ENCODE measurements at places on chromosomes 12 and 14.

GRCh38 chr14:61191733-61192132 lies 89.4 kb downstream of the TMEM30B start:
- no peak for DNase-seq

- no peak for DNase-seq
Measured at GRCh38 chr12:66244446-66244845, 55.4 kb downstream of the IRAK3 start.

GRCh38 chr12:120904197-120904773 lies at the start of gene SPPL3:
TSS of gene SPPL3 (minus strand) at chr12:120904358. CDS start at chr12:120903867, 491 bp downstream.
- DNase-seq = peak; percentile 81

DNA sequence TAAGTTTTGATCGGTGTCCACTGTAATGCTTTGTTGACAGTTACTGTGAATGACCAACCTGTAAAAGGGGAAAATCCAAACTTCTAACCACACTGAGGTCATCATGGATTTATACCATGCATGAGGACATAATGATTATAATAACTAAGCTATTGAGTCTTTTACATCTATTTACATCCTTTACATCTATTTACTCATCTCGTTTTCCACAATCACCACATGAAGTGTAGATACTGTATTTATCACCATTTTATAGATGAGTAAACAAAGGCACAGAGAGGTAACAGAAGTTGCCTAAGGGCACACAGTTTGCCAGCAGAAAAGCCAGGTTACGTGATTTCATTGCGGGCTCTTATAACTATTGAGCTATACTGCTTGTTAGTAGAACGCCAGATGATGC lies 27.9 kb upstream of the EID3 start:
- DNase-seq = no peak

DNA sequence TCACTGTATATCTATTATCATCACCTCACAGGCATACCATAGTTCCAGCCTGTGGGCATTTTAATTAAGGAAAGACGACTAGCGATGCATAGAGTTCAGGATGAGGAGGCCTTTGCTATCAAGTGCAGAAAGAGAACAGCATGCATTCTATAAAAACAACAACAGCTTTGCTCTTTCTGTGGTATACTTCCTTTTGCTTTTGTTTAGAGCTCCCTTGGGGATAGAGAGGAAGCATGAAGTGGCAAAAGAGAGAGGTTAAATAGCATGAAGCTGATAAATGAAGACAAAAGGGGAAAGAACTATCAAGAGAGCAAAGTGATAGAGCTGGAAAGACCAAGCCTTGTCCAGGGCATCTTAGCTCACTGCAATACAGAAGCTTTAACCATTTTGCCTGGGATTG lies 23.5 kb downstream of the IFNG-AS1 start:
- no peak for DNase-seq

- DNase-seq = no peak
Measured at GRCh38 chr12:69000540-69001243, 67.7 kb upstream of the CPM start.

DNA sequence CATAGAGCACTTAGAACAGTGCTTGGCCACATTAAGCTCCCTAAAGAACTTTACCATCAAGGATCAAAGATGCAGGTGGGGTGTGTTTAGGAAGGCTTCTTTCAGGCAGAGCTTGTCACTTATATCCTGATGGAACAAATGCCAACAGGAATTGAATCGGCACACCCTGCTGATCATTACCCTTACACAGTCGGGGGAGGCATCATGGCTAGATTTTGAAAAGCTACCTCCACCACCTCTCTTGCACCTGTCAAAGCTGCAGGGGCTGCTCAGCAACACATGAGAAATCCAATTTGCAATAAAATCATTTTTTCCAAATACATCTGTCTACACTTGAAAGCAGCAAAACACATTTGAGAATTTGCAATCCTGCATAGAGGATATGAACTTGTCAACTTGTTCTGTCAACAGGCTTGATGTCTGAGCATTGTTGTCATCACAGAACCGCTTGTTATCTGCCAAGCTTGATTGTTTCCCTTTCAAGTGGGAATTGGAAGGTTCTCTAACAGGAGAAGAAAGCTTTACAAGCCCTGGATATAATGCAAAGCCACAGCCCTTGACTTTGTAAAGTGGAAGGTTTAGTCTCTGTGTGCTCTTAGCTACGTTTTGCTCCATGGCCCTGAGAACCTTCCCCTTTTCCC lies 24.6 kb upstream of the TRIM9 start:
- DNase-seq = no peak

GRCh38 chr14:101360054-101360911 lies 201.0 kb upstream of the DIO3 start:
- DNase-seq = peak; percentile 26

DNA sequence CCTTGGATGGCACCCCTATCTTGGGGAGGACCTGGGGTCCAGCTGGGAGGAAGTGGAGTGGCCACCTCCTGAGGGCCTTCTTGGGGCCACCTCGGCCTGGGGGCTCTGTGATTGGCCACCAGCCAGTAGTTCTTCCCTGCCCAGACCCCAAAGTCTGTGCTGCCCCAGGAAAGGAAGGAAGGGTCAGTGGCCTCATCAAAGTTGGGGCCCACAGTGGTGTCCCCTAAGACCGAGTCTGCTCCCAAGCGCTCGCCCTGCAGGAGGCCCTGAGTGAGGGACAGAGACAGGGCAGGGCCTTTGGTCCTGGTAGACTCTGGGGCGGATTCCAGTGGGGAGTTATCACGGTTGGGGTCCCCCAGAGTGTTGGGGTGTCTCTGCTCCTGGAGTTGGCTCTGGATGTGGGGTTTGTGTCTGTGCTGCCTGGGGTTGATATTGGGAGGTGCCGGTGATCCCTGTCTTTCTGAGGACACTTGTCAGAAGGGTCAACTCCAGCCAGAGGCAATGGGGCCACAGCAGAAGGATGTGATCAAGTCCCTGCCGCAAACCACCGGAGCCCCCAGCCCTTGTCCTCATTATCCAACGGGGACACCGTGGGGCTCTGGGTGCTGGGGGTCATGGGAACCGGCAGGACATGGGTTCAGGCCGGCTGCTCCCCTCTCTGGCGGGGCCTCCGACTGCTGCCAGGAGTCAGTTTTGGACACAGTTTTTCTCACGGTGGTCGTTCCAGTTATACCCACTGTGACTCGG lies 364.3 kb downstream of the TMEM121 start:
- DNase-seq = no peak

- no peak for DNase-seq
Measured at GRCh38 chr12:52524898-52525591, 4.9 kb upstream of the KRT5 start.

GRCh38 chr12:92503029-92503931 lies 199.5 kb upstream of the PLEKHG7 start:
- DNase-seq = peak; percentile 13

DNA sequence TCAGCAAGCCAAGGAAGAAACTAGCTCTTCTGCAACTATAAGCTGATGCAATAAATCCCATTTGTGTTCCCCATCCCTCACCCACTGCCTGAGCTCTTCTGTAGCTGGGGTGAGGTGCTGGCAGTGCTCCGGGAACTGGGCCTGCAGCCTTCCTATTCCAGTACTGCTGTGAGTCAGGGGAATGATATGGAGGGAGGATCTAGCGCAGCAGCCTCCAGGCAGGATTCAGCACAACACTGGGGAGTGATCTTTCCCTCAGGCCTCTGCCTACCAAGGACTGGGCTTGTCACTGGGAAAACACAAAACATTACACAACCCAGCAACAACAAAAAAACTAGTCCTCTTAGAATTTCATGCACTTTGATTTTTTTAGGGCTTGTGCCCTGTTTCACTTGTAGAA lies 58.7 kb downstream of the ST8SIA1 start:
- no peak for DNase-seq

GRCh38 chr14:87049950-87050349 lies 943.0 kb downstream of the GALC start:
- no peak for DNase-seq

- DNase-seq = no peak
Measured at GRCh38 chr14:104975481-104976197, 2.5 kb downstream of the AHNAK2 start.

- no peak for DNase-seq
Measured at GRCh38 chr12:112322441-112322840, 59.8 kb downstream of the HECTD4 start.

DNA sequence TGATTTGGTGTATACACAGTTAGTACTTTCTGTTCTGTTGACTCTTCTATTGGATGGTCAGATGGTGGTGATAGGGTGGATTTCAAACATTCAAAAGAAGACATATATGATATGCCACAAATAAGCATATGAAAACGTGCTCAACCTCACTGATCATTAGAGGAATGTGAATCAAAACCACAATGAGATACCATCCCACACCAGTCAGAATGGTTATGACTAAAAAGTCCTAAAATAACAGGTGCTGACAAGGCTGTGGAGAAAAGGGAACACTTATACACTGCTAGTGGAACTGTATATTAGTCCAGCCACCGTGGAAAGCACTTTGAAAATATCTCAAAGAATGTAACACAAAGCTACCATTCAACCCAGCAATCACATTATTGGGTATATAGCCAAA lies 425.5 kb downstream of the C12orf50 start:
- DNase-seq = no peak

DNA sequence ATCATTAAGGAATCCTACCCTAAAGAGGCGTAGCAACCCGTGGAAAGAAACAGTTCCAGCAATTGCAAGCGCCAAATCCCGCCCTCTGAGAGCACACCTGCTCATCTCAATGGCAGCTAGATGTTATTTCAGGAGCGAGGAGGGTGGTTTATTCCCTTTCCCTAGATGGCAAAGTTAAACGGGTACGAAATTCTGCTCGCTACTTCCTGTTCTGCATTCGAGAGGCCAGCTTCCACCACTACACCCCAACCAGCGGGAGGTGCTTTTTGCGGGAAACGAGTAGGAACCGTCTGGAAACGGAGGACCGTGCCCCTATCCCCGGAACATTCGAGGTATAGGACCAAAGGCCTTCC lies 536 bp downstream of the VPS29 start:
- DNase-seq = no peak

GRCh38 chr14:54025661-54026060 lies 69.0 kb upstream of the BMP4 start:
- DNase-seq = no peak

DNA sequence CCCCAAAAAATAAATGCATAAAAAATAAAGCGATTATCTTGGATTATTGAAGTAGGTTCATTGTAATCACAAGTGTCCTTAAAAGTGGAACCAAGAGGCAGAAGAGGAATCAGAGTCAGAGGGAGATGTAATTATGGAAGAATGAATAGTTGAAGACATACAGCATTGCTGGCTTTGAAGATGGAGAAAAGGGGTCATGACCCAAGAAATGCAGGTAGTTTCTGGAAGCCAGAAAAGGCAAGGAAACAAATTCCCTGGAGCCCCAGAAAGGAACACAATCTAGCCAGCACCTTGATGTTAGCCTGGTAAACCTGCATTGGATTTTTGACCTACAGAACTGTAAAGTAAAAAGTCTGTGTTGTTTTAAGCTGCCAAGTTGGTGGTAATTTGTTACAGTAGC lies 57.5 kb upstream of the PTGR2 start:
- DNase-seq = no peak

GRCh38 chr12:254912-255311 lies 7.7 kb downstream of the SLC6A13 start:
- no peak for DNase-seq

- no peak for DNase-seq
Measured at GRCh38 chr14:36518031-36518585, 1.9 kb downstream of the NKX2-1 start.

DNA sequence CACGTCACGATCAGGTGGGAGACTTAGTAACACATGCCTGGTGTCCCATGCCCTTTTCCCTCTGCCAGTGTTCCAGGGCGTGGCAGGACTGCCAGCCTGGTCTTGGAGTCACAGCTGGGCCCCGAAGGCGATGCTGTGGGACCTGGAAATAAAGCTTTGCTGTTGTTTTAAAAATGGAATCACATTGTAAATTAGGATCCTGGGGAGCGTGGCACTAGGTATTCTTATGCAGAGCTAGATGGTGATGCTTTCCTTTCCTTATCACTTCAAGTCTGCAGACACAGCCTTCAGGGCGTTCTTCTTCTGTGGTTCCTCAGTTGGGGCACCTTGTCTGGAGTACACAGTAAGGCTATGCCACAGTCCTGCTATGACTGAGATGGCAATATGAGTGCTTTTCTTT lies 64.6 kb downstream of the BICD1 start:
- no peak for DNase-seq

DNA sequence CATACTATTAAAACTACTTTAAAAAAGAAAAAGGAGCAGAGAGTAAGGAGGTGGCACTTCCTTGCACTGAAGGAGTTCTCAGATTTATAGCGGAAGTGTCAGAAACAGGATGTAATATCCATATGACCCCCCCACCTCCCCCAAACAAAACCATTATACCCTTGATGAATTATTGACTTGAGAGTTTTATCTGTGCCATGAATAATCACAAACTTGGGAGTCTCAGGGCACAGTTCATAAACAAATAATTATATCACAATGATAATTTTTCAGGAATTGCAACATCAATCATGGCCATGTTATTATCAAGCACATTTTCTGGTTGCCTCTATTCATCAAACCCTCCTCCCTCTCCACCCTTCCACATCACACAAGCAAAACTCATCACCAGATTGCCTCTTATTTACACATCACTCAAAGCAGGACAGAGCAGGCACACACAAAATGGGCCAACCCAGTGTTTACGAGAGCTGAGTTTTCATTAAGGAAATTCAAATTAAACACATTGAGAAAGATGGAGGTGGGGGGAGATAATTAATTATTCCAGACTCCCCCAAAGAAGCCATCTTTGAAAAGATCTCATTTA lies 141.4 kb downstream of the EGLN3 start:
- no peak for DNase-seq

GRCh38 chr12:122161682-122162081 lies 12.3 kb downstream of the IL31 start:
- DNase-seq = no peak

DNA sequence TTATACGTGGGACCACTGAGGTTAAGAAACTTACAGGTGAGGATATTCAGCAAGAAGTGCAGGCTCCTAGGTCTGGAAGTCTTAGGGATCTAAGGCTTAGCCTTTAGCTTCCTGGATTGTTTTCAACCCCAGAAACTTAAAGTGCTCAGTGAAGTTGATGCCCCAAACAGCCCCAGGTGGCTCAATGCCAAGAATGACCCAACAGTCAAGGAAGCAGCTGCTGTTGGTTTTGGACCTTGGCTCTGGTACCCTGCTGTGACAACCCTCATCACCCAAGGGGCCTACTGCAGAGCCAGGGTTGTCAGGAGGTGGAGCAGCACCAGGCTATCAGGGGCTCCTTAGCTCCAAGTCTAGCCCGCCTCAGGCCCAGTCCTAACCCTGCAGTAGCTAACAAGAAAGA lies 36.8 kb downstream of the VDR start:
- no peak for DNase-seq

DNA sequence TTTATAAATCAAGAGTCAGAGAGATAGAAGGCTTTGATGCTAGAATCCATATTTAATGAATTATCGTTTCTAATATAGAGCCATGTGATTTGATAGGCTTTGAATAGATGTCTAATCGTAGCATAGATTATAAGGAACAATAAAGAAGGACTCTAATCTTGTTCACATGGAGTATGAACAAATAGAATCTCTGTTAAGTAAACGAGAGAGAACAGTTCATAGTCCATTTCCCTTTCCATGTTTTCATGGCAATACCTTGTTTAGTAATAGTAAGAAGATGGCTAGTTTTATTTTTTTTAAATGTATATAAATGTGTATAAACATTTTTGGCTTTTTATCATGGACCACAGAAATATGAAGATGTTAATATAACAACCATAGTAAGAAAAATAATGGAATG lies 32.3 kb upstream of the RAD51AP1 start:
- DNase-seq = no peak

Measured in NCI-H1092 (cell line).